ENCODE measurements at places on chromosomes 12 and 14.

DNA sequence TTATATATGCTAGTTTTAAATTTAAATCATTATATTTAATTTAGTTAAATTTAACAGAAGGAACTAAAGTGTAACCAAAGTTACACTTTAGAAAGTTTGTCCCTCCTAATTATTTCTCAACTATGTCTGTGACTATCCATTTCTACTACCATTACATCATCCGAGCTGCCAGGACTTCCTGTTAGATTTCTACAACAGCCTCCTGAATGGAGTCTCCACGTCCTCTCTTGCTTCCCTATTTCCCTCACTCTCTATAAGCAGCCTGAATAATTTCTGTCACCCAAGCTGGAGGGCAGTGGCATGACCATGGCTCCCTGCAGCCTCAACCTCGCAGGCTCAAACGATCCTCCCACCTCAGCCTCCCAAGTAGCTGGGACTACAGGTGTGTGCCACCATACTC is 84.1 kb downstream of the TTC7B start:
- no peak for DNase-seq

- DNase-seq = peak; percentile 63
Observed at GRCh38 chr14:101889898-101890297, 74.5 kb upstream of the DYNC1H1 start.

DNA sequence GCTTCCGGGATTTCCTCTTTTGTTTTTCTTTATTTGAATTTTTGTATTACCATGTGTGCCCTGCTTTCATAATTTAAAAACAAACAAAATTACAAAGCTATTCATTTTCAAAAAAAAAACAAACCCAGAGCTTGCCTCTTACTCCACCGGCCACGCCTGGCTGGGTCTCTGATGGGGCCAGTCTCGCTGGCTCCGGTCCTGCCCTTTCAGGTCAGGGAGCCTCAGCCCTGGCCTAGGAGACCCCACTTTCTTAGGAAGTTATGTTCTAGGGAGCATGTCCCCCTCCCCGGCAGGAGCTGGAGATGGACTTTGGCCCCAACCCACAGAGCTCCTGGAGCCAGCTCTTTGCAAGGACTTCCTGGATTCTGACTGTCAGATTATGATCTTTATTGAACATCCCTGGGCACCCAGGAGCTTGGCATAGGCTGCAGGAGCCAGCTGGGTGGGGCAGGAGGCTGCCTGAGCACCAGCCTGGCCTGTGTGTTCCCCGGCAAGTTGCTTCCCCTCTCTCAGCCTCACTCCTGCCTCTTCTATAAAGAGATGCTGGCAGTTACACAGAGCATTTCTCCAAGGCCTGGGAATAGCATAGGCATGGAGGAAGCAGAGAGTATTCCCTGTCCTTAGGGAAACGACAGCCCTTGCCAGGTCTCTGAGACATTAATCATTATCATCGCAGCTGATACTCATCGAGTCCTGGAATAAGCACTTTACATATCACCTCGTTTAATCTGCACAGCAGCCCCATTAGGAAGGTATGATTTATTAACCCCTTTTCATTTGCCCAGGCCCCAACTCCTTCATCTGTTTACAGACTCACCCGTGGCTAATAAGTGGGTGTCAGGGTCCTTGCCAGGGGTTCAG is 3.5 kb downstream of the DEGS2 start:
- no peak for DNase-seq

- DNase-seq = peak; percentile 81
Observed at GRCh38 chr14:68843471-68844209, 50.8 kb upstream of the ZFP36L1 start.

GRCh38 chr12:121352682-121353018 is 439 bp upstream of the ANAPC5 start:
- DNase-seq = peak; percentile 95

GRCh38 chr14:89085231-89085731 is 260.8 kb downstream of the TTC8 start:
- no peak for DNase-seq

DNA sequence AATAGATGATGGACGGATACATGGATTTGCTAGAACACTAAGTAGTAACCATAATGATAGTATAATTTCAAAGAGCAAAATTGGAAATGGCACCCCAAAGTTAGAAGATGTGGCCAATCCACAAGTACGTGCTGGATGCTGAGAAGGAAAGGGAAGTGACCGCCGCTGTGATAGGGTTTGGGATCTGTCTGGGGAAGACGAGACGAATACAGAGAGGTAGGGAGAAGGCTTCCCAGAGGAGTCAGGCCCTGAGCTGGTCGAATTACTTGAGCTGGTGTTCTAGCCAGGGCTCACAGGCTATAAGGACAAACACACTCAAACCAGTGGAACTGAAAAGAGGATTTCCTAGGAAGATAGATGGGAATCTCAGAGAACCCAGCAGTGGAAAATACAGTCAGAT is 9.4 kb upstream of the ACVR1B start:
- DNase-seq = no peak

DNA sequence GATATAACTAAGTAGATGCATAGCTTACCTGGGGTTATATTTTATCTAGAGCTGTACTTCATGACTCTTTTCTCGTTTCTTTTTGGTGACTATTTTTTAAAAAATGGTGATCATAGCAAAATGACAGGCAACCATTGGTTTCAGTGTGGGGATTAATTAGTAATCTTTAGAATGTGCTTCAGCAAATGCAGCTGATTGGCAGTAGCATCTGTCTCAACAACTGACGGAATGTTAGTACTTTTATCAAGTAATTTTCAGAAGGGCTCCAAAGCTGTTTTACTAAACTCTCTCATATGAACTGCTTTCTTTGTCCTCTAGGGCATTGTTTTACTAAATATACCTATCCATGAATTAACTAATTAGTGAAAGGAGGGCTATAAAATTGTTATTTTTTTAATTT is 117.6 kb downstream of the TRMT5 start:
- DNase-seq = no peak

DNA sequence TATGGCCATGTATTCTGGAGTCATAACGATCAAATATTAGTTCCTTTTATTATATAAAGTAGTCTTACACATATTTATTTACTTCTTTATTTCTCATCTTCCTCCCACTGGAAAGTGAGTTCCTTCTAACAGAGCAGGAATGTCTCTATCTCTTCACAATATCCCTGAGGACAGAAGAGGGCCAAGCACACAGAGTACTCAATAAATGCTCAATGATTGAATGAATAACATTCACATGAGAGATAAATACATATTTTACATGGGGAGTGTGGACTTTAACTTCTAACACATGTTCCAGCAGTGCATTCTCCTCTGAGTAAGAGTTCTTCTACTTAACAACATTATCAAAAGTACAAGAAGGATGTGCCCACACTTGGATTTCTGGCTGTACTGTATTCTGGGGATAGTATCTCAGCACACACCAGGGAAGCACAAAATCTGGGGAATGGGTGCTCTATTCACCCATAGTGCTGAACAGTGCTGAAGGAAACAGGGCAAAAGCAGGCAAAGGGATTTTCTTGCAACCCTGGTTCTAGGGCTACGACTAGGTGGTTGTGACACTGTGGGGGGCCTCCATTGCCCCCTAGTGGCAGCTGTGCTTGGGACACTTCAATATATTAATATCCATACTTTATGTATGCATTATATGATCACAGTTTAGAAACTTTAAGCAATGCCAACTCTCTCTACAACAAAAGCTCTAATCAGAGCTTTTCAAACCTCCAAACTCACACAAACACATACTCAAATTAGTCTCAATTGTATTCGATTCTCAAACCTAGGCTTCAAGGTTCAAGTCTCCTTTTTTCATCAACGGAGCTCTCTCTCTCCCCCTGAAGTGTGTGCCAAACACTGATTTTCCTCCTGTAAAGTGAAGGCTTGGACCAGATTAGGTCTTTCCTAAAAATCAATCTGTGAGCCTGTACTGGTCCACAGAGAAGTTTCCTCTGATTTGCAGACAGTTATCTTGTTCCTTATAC is 115.5 kb downstream of the SLC2A13 start:
- peak; percentile 6 for DNase-seq

GRCh38 chr12:67161322-67161918 is 107.7 kb upstream of the CAND1 start:
- DNase-seq = no peak

DNA sequence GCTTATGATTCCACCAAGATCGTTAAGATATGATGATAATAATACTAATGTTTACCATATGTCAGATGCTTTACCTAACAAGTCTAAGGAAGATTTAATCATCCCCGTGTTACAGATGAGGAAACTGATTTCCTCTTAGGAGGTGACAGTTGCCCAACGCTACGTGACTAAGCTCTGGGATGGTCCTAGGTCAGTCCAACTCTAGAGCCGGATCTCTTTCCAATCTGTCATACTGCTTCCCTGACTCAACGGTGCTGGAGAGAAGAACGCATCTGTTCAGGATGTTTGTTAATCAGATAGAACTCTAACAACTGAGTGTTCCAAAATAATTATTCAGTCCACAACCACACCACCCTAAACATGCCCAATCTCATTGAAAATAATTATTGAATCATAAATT is 39.8 kb downstream of the NDUFA12 start:
- DNase-seq = no peak

DNA sequence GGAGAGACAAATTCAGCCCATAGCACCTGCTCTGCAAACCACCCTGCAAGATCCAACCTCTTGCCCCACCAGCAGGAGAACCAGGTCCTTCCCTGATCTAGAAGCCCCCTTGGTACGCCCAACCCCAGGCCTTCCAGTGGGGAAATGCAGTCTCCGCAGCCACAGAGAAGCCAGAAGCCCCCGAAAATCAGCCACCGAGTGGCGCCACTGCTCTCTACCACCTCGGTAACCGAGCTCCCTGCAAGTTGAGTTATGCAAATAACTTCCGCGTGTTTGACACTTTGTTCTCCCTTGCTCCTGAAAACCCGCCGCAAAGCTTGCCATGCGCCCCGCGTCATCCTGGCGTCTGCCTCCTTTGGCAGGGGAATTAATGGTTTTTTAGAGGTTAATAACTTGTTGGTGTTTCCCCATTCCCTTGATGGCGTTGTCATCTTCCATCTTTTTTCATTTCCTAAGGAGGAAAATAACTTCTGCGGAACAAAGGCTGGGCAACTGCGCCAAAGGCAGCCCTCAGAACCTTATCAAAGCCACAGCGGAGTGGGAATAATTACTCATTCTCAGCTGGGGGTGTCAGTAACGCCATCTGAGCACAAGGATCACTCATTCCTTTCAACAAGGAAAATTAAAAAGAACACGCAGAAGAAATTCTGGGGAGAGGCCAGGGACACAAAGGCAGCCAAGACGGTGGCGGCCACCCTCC is 60.4 kb downstream of the FZD10 start:
- no peak for DNase-seq

DNA sequence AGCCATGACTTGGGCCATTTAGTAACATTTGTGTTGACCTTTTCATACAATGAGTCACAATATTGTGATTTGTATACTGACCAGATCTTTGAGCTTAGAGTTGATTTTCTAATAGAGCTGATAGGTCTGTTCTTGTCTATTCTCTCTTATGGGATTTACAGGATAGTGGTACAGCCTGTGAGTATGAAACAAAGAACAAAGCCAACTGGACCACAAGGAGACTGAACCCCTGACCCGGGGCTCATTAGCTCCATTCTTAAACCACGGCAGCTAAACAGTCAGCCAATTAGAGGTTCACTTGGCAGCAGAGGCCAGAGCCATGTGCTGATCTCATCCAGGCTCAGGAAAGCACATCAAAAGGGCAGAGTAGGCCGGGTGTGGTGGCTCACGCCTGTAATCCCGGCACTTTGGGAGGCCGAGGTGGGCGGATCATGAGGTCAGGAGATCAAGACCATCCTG is 59.1 kb upstream of the GNPNAT1 start:
- DNase-seq = no peak

All from NCI-H2171 treated with DMSO at 0.1 percent for 48 hours (cell line).